ENCODE measurements at places on chromosomes 3 and 15.

GRCh38 chr3:14423197-14423743, 20.9 kb downstream of the SLC6A6 start:
- no peak for DNase-seq

DNA sequence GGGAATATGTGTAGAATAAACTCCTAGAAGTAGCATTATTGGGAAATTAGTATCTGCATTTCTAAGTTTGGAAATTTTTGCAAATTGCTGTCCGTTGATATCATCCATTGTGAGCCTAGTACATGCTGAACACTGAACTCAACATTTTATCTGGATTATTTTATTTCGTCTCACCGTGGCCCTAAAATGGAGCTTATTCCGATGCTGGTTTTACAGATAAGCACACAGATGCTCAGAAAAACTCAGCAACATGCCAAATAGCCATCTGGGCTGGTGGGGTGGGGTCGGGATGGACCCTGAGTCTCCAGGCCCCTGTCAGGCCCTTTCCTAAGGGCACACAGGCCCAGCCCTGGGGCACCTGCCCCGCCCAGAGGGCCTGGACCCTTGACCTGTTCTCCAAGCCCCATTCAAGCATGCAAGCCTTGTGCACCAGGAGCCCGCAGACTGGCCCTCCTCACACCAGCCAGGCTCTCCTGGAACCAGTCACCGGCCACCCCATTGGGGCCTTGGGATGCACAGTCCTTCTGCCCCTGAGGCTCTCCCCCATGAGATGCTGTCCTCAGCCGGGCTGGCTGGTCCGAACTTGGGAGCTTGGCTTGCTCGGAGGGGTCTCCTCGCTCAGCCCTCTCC, 20.7 kb upstream of the KLF13 start:
- DNase-seq: no peak

GRCh38 chr15:85582131-85583079, 202.0 kb downstream of the AKAP13 start:
- peak; percentile 77 for DNase-seq

- no peak for DNase-seq
These were observed 179.0 kb upstream of the PFN2 start for GRCh38 chr3:150149651-150150051.

- DNase-seq: no peak
These were observed 75.8 kb upstream of the MB21D2 start for GRCh38 chr3:192993411-192993810.

GRCh38 chr15:90550919-90551318, 21.2 kb downstream of the CRTC3 start:
- DNase-seq: no peak

Data from suprapubic skin (tissue), 4 donors.